ENCODE measurements at places on chromosomes 4 and X.

GRCh38 chr4:88791274-88791673 is 93.6 kb upstream of the NAP1L5 start:
- DNase-seq: peak; percentile 43

- peak; percentile 1 for DNase-seq
Observed at GRCh38 chrX:29561417-29561816, 653.9 kb upstream of the MAGEB2 start.

DNA sequence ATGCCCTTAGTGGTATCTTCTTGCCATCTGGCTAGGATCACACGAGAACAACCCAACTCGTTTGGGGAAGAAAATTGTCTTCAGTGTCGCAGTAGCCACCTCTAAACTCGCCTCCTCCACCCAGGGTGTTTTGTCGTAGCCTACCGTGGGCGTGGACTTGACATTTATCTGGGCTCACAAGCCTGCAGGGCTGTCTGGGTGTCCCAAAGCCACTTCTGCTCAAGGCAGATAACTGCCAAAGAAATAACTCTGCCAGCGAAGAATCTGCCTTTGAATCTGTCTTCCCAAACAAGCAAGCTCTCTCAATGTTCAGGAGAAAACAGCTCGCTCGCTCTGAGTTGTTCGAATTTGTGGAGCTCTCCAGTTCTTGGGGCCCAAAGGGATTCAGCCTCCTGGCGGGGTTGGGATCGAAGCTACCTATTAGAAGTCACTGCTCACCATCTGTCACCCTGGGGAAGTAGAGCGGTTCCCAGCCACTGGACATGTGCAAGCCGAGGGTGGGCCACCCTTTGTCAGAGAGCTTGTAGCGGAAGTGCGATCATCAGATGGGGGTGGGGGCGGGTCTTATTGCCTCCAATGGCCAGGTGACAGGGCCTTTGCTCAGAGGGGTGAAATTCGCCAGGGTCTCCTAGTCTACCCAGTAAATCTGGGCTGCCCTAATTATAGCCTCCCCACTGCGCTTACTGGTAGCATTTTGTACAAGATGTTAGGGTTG is 14.8 kb downstream of the BLOC1S4 start:
- DNase-seq: no peak

- DNase-seq: no peak
Observed at GRCh38 chrX:38973322-38973721, 172.1 kb downstream of the MID1IP1 start.

- no peak for DNase-seq
Observed at GRCh38 chrX:134658002-134658759, at the start of gene PLAC1. TSS of gene PLAC1 (minus strand) at chrX:134658471. CDS start at chrX:134566682, 91,789 bp downstream.

DNA sequence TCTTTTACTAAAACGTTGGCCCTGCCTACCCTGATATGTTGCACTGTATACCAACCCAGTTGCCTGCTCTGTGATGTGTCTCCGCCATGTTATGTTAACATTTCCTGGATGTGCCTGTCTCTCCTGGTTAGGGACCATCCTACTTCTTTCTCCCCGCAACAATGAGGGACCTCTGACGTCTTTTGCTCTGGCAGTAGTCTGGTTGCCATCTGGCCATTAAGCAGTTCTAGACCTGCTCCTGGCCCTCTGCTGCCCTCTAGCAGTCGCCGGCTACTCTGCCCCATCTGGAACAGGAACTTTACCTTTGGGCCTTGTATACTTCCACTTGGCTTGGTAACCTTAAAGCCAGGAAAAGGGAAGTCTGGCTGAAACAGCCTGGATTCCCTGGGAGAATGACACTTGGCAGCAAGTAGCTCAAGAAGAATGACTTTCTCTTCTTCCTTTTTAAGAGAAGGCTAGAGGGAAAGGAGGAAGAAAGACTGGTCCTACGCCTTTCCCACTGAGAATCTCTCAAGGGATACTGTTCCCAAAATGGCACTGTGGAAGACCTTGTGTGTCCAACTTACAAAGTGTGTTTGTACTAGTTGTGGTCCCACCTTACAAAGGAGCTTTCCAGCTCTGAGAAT is 63.5 kb downstream of the GPC3 start:
- DNase-seq: peak; percentile 27

GRCh38 chr4:74930162-74930561 is 2.8 kb upstream of the PARM1 start:
- no peak for DNase-seq

DNA sequence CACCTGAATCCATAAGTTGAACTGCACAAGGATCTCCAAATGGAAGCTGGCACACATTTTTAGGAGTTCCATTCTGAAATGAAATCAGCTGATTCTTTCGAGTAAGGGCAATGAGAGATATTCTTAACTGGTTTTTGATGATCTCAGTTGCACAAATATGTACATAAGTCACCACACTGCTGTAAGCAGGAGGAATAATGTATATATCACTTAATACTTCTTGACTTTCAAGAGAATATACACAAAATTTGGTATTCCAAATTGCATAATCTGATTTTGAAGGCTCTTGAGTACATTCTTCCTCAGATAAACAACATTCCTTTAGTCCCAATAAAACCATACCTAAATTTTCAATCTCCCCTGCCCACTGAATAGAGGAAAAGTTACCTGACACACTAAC is 8.2 kb downstream of the FANCB start:
- DNase-seq: no peak

DNA sequence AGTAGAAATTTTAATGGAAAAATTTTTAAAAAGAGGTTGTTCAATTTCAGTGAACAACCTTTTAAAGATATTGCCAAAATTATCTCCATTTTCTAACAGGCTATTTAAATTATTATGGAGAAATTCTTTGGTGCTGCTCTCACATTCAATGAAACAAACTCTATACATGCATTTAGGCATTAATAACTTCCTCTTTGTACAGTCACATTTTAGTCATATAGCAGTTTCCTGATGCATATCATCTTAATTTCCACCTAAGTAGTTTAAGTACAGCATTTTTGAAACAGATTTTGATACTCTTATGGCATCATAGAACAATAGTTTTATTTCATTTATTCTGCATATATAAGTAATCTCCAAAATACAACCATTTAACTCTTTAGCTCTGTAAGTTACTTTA is 500.1 kb downstream of the STPG2 start:
- peak; percentile 29 for DNase-seq

DNA sequence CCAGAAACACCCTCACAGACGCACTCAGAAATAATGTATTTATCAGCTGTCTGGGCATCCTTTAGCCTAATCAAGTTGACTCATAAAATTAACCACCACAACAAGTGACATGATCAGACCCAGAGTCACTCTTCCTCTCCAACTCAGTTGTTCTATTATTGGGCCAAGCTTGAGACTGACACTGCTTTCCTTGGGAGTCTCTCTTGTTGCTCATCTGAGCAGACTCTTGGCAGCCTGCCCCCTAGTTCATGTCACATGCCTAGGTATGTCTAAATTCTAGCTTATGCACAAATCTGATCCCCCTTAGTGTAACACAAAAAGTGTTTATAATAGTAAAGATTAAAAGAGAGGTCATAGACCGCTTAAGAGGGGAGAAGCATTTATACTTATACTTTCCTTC is 72.6 kb upstream of the ADAMTS3 start:
- peak; percentile 29 for DNase-seq

DNA sequence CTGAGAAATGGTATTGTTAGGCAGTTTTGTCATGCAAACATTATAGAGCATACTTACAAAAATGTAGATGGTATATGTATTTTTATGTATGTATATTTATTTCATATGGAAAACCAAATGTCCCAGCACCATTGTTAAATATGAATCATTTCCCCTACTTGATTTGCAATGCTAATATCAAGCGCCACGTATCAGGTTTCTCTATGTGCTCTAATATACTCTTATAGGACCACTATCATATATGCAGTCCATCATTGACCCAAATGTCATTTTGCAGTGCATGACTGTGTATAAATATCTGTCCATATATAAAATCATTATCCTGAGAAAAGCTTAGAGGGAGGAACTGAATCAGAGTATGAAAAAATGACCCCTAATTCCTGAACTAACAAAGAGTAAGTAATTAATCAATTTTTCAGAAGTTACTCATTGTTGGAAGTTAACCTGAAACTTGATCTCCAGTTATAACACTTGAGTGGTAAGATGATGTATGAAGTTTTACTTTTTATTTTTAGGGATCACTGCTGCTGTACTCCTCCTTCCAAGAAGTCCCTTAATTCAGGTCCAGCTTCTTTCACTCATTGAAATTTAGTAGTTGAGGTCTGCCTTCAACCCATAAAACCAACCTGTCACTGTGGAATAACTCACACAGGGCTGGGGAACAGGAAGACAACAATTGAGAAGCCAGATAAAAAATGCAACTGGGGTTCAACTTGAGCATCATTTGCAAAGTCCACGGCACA is 134.8 kb upstream of the LDB2 start:
- no peak for DNase-seq

DNA sequence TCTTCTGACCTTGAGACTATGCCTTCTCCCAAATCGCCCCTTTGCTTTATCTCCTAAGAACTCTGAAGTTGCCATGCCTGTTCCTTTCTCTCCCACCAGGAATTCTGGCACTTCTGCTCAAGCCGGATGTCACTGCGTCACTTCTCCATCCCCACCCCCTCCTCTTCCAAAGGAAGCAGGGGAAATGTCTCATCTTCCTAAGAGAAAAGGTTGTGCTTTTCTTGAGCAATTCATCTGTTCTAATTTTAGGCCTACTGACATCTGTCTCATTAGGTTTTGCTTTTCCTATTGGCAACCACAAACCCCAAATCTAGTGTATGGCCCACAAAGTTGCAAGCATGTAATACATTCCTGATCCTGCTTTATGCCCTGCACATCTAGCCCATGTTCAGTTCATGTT is 163.1 kb upstream of the PLAC1 start:
- peak; percentile 86 for DNase-seq

DNA sequence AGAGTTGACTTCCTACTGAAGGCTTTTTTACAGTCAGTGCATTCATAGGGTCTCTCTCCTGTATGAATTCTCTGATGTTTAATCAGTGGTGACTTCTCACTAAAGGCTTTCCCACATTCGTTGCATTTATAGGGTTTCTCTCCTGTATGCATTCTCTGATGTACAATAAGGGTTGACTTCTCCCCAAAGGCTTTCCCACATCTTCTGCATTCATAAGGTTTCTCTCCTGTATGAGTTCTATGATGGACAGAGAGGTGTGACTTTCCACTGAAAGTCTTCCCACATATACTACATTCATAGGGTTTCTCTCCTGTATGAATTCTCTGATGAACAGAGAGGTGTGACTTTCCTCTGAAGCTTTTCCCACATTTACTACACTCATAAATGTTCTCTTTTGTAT is 45.2 kb downstream of the ZNF674 start:
- no peak for DNase-seq

GRCh38 chr4:39596971-39597370 is 41.7 kb downstream of the SMIM14 start:
- DNase-seq: no peak

- DNase-seq: peak; percentile 88
Observed at GRCh38 chr4:73707918-73708577, 32.3 kb upstream of the CXCL8 start.

GRCh38 chrX:1205681-1206611 is 6.5 kb downstream of the CRLF2 start:
- peak; percentile 51 for DNase-seq

DNA sequence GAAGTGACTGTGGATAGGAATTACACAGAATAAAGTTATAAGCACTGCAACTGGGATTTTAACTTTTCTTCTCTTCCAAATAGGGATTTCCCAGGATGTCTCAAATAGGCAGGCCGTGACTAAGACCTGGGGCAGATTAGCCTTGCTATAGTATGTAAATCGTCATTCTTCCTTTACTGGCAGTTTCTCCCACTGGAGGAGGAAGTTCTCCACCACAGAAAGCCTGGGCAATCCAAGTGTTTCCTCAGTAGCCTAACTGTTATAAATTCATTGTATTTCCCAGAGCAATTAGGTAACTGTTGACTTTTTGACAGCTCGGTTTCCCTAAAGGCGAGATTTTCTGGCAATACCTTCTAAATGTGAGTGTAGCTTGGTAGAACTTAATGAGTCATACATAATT is at the start of gene TNIP3:
TNIP3 (minus strand) TSS at position 31 of the 400 bp plus-strand sequence. CDS start 196 bp downstream, outside the sequence.
- peak; percentile 53 for DNase-seq

- no peak for DNase-seq
Observed at GRCh38 chr4:181611946-181612600, 631.1 kb upstream of the TENM3 start.

DNA sequence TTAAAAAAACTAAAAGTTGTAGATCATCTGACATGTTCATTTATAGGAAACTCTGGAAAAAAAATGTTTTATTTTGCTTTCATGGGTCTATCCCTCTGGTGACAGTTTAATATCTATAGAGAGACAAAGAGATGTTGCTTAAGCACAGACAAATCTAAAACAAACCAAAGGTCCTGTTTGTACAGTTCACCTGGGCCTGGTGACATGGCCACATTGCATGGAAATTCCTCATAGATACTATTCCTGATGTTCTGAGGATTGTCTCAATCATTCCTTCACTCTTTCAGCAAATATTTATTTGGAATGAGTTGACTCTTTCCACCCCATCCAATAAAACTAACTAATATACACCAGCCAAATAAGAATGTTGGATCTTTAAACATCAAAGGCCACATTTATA is 259.1 kb upstream of the NOCT start:
- no peak for DNase-seq

DNA sequence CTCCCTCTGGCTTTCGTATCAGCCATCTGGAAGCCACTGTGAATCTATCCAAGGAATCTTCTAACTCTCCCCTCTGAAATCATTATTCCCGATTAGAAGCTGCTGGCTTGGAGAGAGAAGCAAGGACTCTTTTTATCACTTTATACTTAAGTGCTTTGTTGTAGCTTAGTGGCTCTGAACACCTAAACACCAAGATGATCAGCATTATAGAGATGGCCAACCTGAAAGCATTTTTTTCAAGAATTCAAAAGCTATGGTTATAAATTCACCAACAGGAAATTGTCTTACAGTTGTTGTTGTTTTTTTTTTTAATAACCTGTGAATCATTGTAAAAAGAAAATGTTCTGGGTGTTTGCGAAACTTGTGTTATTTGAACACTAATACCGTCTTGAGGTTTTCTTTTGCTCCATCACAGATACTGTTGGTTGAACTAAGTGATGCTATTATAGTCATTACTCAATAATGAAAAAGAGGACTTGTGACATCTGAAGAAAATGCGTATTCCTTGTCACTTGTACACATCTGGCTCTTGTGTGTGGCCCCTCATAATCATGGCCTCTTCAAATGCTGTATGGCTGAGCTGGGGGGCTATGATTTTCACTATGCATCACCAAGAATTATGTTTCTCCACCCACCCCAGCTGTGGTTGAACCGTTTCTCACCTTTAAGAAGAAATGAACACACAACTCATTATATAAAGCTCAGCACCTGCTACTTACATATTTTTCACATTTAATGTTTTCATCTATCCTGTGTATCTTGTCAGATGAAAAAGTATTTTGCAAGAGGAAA is 11.8 kb upstream of the SMIM43 start:
- no peak for DNase-seq

DNA sequence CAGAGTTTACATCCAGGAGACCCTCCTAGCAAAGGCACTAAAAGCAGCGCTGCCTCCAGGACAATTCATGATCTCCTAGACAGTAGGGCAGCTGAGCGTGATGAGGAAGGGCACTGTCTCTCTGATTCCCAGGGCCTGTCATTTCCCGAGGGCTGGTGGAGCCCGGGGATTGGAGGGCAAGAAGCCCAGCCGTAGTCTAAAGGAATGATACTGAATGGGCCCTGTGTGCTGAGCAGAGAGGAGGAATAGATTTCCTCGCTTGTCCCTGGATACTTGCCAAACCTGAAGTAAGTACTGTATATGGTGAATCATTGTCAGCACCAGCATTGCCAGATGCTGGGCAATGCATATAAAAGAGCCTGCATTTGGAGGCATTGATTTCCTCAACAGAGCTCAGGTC is 88.0 kb upstream of the SLITRK2 start:
- peak; percentile 81 for DNase-seq

GRCh38 chr4:90585961-90586360 is 458.8 kb downstream of the CCSER1 start:
- DNase-seq: no peak

- DNase-seq: peak; percentile 7
Observed at GRCh38 chr4:155822572-155822971, 43.5 kb downstream of the ASIC5 start.
